Astrocyte (in vitro differentiated cells and primary cell): ENCODE measurements at places on chromosomes 11 and 22.

GRCh38 chr11:58866788-58867187 is 22.3 kb upstream of the GLYATL2 start:
- DNase-seq, result no peak

DNA sequence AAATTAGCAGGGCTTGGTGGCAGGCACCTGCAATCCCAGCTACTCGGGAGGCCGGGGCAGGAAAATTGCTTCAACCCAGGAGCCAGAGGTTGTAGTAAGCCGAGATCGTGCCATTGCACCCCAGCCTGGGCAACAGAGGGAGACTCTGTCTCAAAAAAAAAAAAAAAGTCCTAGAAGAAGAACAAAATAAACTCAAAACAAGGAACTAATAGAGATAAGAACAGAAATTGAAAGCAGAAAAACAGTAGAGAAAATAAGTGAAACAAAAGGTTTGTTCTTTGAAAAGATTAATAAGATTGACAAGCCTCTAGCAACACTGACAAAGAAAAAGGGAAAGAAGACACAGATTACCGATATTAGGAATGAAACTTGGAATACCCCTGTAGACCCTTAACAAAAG is 45.1 kb upstream of the CBX7 start:
- DNase-seq, result no peak

DNA sequence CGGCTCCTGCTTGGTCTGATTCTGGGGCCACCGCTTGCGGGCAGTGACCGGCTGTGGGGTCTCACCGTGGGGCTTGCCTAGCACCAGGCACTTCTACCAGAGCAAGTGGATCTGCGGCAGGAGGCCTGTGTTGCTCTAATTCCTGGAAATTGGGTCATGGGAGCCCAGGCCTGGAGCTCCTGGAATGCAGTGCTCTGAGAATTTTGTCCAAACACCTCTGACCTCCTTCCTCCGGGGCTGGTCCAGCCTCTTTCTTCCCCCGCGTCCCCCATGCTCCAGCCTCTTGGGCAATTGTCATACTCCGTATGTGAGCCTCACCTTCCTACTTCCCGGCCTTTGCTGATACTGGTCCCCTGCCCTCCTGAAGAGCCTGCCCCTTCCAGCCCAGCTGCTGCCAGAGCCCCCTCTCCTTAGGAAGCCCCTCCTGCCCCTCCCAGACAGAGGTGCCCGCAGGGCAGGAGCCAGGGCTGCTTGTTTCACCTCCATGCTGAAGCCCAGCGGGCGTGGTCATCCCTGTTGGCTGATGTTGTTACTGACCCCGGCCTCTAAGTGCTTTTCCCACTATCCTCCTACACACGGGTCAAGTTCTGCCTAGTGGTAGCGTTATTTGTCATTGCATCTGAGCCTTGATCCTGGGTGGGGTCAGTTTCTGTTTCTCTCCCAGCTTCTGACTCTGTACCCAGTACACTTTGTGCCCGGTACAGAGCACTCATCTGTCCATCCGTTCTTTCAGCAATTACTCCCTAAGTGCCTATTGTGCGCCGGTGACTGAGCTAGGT is 9.6 kb downstream of the MGAT3 start:
- no peak for DNase-seq

- DNase-seq, result no peak
Observed at GRCh38 chr11:2902784-2903671, 17.5 kb upstream of the CDKN1C start.

GRCh38 chr11:103696123-103696522 is 340.3 kb upstream of the DDI1 start:
- no peak for DNase-seq

DNA sequence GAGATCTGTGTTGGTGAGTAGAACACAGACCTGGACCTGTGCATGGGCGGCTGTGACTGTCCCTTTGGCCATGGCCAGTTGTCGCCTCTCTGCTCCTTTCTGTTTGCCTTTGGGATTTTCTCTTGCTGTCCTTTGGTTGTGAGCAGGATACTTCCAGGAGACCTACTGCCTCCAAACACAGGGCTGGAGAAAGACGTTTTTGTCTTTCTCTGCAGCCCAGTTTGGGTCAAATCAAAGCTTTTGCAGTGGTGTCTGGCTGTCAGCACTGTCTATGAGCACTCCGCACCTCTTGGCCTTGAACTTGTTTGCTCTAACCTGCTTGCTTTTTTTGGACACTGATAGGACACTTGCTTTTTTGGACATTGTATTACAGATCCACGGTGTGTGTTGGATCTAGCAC is 108.9 kb upstream of the SORL1-AS1 start:
- no peak for DNase-seq

DNA sequence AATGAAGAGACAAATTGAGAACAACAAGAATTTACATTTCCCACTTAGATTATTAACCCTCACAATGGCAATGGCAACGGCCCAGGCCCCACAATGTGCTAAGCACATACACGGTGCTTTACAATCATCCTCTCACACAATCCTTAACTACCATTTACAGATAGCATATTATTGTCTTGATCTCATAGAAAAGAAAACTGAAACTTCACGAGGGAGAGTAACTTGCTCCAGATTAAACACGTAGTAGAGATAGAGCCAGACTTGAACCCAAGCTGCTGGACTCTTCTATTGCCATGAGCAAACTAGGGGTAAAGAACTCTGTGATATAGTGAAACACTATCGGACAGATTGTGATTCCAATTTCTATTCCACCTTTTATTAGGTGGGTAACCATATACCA is 665.1 kb downstream of the DLG2 start:
- no peak for DNase-seq

DNA sequence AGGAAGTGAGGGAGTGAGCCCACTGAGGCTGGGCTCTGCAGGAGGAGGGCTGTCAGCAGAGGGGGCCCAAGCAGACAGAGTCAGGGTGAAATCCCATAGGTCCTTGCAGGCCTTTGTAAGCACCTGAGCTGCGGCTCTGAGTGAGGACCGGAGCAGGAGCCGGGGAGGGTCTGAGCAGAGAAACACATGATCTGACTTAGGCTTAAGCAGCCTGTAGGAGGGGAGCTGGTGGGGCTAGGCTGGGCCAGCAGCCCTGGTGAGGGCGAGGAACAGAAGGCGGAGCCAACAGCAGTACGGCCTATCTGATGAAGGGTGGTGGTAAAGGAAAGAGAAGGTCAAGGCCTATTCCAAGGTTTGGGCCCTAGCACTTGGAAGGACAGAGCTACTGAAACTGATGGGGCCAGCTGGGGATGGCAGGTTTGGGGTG is 26.9 kb upstream of the CBX7 start:
- no peak for DNase-seq

DNA sequence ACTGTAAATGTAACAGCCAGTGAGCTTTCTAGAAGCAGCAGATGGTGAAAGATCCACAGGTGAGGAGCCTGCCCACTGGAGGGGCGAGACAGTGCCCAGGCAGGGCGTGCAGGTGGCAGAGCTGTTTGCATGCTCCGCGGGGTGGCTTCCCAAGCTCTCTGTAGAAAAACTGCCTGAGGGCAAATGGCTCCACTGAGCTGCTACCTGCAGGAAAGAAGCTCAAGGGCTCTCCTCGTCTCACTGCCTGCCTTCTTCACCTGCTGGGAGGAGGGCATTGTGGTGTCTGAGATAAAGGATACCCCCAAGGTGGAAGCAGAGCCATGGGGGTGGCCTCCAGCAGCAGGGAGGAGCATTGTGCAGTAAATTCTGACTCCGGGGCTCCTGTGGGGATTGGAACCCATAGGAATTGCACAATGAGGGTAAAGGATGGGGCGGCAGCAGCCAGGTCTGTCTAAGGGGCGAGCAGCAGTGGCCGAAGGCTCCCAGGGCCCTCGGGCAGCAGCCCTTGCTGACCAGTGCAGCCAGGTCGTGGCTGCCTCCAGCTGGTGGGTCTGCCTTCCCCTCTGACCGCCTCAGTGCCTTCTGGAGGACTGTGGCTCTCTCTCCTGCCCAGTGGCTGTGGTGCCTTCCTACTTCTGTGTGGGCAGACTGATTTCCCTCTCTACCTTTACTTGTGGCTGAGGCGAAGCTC is 28.0 kb upstream of the CABP7 start:
- no peak for DNase-seq

GRCh38 chr11:126231725-126232459 is 20.3 kb downstream of the FAM118B start:
- peak; percentile 48 for DNase-seq

DNA sequence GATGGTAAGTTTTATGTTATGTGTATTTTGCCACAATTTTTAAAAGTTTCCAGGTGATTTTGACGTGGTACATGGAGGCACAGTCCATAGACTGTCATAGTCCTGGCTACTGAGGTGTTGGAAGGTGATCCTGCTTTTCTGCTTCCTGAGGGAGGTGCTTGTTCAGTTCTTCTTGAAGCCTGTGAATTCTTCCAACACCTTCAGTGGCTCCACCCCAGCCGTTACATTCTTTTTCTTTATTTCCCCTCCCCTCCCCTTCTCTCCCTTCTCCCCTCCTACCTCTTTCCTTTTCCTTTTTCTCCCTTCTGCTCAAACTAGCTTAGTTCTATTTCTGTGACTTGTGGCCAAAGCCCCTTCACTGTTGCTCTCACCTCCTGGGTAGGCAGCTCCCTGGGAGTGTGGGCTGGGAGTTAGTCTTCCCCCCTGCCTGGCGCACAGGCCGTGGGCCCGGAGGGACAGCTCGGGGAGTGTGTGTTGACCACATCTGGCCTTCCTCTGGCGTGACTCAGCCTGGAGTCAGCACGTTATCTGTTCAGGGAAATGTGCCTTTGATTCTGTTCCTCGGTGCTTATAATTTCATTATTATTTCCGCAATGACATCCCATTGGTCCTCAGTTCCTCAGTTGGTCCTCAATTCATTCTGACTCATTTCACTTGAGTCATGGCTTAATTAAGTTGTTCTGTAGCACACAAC is 566.2 kb downstream of the TBC1D22A start:
- peak; percentile 95 for DNase-seq

DNA sequence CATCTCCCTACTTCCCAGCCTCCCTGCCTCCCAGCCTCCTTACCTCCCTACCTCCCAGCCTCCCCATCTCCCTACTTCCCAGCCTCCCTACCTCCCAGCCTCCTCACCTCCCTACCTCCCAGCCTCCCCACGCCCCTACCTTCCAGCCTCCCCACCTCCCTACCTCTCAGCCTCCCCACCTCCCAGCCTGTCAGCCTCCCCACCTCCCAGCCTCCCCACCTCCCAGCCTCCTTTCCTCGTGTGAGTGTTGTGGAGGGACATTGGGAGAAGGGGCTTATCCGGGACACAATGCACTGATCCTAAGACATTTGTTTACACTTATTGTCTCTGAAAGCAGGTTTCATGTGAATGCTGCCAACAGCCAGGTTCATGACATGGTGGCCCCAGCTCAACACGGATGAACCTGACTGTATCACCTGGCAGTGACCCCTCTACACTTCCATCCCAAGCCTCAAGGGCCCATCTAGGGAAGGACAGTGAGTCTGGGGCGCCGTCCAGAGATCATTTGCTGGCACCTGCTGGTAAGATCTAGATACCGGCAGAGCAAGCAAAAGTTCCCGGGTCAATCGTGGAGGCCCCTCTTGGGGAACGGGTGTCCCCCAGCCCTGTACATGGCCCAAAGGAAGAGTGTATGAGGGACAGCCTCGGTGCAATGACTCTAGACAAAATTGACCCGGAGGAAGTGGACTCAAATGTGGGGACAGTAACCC is 34.5 kb upstream of the TH start:
- DNase-seq, result no peak

- no peak for DNase-seq
Observed at GRCh38 chr22:48757985-48758561, 1069.6 kb downstream of the BRD1 start.

- peak; percentile 95 for DNase-seq
Observed at GRCh38 chr11:88246696-88247095, 71.5 kb upstream of the RAB38 start.

DNA sequence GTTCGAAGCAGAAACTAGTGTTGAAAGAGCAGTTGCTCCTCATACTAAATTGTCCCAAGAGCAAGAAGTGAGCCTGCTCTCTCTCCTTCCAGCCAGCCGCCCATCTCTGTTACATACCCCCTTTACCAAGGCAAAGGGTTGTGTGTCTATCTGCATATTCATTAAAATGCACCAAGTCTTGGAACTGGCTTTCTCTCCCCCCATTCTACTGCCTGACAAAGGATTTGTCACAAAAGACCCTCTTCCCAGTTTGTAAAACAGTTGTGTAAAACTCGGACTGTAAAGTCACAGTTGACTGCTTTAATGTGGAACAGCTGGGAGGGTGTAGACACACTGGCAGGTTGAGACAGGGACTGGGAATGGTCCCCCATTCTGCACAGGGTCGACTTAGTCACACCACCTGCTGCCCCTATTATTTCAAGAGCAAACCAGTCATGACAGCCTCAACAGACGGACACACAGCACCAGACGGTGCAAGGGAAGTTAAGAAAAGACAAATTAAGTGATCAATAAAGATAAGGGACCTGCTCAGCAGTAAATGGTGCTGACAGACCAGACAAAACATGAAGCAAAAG is 60.0 kb upstream of the HTATIP2 start:
- DNase-seq, result no peak

DNA sequence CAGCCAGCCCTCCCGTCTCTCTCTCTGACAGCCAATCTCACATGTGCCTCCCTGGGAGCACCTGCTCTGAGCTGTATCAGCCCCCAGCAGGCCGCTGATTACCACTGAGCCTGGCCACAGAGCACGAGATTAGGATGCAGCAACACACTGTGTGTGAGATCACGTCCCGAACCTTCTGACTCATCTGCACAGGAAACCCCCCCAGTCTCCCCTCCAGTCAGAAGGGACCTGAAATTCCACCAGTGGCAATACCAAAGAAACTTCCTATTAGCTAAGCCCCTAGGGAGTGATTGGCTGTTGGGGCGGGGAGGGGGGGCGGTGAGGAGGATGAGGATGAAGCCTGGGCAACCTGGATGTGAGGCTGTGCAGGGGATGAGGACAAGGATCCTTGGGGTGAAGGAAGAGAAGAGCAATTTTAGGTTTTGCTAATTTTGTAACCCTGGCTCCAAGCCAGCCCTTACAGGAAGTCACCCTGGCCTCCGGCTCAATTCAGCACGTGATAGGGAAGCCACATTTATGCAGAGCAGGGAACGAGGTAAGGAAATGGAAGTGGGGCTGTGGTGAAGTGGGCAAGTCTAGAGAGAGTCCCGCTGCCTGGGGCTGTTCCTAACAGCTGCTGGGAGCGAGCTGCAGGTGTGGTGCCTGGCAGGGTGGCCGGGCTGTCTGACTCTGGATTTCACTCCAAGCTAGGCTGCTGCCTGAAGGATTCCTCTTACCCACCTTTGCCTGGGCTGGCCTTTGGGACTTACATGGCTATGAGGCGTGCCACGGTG is 1.9 kb downstream of the SLC43A3 start:
- peak; percentile 84 for DNase-seq

GRCh38 chr11:45037434-45038005 is 86.8 kb upstream of the TP53I11 start:
- DNase-seq, result no peak

GRCh38 chr11:86186386-86186785 is 58.2 kb upstream of the EED start:
- no peak for DNase-seq

- DNase-seq, result peak; percentile 22
Observed at GRCh38 chr11:119284344-119285157, 32.4 kb downstream of the MCAM start.

- no peak for DNase-seq
Observed at GRCh38 chr11:10925149-10925926, 67.5 kb upstream of the ZBED5 start.

- no peak for DNase-seq
Observed at GRCh38 chr22:17234144-17234623, 14.9 kb upstream of the ADA2 start.
